ENCODE measurements at places on chromosomes 4 and X. TPM values are rescaled to one million over a fixed set of nuclear protein-coding genes. Genes with fewer than 3 reads are reported as not detected.

Gene TMEM154
- total RNA-seq = 1.6 TPM

Gene TMPRSS11B
- total RNA-seq = 0.44 TPM

Gene TXK
- 2.9 TPM for total RNA-seq

Gene TSC22D3
- total RNA-seq = 94.8 TPM

Gene TEX13B
- total RNA-seq = not detected

Gene SULT1E1
- 35.0 TPM for total RNA-seq
